ENCODE measurements at places on chromosomes 7 and 10.

- peak; percentile 44 for DNase-seq
Observed at GRCh38 chr7:43583424-43584194, 701 bp downstream of the STK17A start.

DNA sequence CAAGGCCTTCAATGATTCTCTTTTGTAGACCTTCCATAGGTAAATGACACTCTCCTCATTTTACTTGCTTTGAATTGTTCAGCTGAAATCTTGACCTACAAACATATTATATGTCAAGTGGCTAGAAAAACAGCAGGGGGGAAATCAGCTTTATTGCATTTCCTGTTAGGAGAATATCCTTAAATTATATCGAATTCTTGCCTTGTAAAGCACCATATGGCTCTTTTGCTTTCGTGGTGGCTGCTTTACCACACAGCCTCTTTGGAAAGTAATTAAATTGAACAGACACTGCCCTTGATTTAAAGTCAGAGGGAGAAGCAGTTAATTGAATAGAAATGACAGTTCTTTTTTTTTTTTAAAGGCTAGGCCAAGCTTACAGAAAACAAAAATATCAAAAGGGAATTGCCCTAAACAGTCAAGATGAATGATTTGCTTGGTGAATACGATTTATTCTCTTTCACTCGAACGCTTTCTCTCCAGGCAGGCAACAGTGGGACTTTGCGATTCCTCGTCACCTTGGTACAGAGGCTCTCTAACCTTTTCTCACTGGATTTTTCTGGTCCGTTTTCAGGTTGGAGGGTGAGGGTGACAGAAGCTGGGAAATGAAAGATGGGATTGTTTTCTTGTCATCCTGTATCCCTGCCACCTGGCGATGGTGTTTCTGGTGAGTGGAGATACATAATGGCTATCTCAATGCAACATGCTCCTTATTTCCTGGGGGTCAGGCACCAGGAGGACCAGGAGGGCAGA, 126.0 kb downstream of the GATA3 start:
- no peak for DNase-seq

- DNase-seq: no peak
Observed at GRCh38 chr7:50355817-50356178, 51.3 kb downstream of the IKZF1 start.

DNA sequence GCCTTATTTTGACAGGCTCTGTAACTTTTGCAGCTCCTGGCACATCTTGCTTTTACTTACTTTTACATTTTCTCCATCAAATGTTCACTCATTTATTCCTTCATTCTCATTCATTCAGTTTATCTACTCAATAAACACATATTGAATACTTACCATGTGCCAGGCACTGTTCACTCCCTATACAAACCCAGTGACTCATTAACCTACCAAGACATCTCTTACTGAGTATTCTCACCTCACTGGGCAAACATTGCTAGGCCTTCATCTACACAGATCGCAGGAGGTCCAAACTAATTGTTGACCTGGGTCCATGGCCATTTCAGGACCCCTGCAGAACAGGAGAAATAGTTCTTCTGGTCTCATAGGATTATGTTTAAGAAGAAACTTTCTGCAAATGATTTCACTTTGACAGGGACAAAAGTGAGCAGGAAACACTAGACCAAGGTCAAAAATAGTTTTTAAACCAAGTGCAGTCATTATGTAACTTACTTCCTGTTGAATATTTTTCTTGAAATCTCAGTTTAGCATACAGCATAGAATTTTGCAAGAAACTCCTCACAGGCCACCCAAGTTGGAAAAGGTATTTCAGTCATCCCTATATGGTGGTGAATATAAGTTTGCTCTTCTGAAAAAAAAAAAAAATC, 17.6 kb downstream of the SLC26A4 start:
- DNase-seq: no peak

DNA sequence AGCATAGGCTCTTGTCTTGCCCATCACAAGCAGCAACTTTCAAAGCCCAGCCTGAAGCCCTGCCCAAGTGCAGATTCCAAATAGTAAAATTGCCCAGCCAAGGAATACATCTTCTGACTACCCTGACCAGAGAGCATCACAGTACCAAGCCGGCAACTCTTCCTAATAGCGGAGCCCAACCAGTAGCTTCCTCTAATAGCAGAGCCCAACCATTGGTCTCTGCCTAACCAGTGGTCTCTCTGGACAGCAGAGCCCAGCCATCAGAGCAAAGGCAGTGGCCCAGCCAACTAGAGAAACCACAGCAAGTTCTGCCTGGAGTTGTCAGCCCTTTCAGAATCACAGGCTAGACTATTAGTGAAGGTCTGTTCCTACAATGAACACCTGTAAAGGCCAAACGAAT, 285.6 kb downstream of the HGF start:
- no peak for DNase-seq

DNA sequence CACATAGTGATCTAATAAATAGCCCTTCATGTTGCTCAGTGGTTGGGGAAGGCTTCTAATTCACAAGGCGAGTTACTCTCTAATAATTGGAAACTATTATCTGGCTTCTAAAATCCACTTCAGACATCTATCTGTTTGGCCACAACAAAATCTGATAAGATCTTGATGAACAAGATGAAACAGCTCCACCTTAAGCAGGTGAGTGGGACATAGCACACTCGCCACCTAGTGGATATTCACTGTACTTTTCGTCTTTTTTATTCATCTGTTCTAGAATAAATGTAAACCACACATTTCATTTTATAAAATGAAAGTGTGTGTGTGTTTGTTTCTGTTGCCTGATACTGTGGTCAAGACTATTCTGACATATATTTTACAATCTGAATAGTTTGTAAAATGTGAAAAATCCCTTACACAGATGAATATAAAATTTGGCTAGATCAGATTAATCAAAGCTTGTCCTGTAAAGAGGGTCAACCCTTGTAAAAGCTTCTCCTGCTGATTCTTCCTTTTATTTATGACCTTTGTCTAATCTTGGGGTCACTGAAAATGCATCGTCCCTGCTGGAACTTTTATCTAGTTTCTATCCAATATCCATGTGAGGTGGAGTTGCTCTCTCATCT, 26.5 kb upstream of the CNTNAP2 start:
- DNase-seq: no peak

DNA sequence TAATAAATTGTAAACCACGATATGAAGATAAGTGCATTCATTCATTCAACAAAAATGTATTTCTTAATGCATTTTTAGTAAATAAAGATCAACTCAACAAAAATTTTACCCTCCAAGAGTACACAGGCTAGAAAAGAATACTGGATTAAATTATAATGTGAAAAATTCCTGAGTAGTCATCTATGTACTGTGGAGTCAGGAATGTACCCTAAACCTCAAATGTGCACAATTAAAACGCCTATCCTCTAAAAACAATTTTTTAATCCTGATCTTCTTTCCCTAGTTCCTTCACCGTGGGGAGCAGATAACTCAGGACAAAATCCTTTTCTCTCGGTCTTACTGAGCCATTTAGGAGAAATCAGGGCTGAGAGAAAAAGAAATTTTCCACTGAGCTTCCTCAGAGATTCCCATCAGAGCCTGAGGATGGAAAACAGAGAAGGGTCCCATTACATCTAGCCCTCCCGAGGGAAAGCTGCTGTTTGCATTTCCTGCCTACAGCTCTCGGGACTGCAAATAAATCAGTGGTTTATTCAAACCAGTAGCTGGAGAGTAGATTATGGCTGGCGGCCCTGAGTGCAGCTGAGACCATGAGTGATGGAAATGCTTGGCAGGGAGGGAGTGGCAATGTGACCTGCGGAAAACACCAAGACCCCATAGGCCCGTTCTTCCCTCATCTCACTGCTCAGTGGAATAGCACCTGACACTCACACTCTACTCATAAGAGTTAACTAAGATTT, 7.4 kb downstream of the TAS2R40 start:
- no peak for DNase-seq

DNA sequence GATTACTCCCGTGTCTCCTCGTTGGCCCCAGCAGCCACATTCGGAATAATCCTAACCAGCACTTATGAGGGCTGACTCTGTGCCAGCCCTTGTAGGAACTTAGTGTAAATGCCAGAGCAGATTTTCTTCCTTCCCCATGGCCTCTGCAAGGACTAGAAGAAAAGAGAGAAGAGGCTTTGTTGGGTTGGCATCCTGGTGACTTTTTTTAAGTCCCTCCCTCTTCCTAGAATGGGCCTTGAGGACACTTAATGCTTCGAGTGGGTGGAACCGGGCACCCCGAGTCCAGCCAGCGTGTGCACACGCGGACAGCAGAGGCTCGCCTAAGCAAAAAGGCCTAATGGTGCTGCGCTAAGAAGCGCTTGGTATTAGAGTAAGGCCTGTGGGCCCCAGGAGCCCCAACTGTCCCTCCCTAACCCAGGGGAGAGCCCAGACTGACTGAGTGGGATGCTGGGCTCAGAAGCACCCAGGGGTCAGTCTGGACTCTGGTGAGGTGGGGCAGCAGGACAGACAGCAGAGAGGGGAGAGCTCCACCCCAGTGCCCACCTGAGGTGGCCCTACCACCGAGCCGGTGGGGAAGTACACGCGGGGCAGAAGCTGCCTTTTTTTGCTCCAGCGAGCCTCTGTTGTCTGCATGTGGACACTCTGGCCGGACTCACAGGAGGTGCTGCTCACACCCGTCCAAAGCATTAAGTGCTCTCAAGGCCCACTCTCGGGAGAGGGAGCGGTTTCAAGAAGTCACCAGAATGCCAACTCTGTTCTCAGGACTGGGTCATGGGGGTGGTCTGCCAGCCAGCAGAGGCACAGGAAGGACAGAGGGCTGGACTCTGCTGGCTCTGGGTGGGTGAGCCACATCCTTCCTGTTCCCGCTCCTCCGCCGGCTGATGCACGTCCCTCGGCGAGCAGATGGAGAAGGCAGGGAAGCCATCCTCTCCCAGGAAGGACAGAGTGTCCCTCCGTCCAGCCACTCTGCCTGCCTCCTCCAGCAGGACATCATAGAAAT, 12.5 kb downstream of the ITPRIP start:
- DNase-seq: no peak

GRCh38 chr7:156474241-156474743, 166.3 kb upstream of the RNF32 start:
- DNase-seq: no peak
